ENCODE measurements at places on chromosomes 3 and 15. TPM values are rescaled to one million over a fixed set of nuclear protein-coding genes. Genes with fewer than 3 reads are reported as not detected.

- no peaks in the 10 kb centered on the region for H3K27me3 ChIP-seq
- H3K27ac ChIP-seq: no peak overlapping the region
- H3K36me3 ChIP-seq: no peaks in the 10 kb centered on the region
Measured at GRCh38 chr3:82743196-82743595, 981.8 kb upstream of the GBE1 start.

GRCh38 chr3:54034971-54035370 lies 87.4 kb upstream of the CACNA2D3 start:
- no peaks in the 10 kb centered on the region for H3K4me1 ChIP-seq
- no peaks in the 10 kb centered on the region for H3K27me3 ChIP-seq
- DNase-seq: no peak

LRRC28 gene
- total RNA-seq: 21.2 TPM

MKRN2 gene
- total RNA-seq: 20.3 TPM

SAMD7 gene
- not detected for total RNA-seq

MASP1 gene
- not detected for total RNA-seq
